Activated T-cell treated with anti-CD3 and anti-CD28 coated beads, Interleukin-2, amount 50 U/mL, for 1 hour (primary cell): ENCODE measurements at places on chromosomes 1 and 21.

DNA sequence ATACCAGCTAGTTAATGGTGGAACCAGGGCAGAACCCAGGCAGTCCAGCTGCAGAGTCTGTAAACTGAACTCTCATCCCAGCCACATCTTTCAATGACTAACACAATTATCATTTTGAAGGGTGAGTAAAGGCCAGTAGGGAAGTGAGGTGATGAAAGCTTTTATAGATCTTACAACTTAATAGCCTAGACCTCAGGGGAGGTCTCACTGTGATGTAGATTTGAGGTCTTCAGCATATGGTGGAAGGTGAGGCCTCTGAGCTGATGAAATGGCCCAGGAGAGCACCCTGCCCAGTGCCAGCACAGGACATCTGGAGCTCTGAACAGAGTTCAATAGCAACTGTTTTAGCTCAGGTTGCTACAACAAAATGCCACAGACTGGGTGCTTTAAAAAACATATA lies 44.8 kb upstream of the POU2F1 start:
- DNase-seq, result no peak

GRCh38 chr1:46394108-46394871 lies at the start of gene FAAH:
Gene FAAH, plus strand, starts transcription at chr1:46394317. Its CDS starts 32 bp downstream, at chr1:46394349.
- peak; percentile 56 for DNase-seq

DNA sequence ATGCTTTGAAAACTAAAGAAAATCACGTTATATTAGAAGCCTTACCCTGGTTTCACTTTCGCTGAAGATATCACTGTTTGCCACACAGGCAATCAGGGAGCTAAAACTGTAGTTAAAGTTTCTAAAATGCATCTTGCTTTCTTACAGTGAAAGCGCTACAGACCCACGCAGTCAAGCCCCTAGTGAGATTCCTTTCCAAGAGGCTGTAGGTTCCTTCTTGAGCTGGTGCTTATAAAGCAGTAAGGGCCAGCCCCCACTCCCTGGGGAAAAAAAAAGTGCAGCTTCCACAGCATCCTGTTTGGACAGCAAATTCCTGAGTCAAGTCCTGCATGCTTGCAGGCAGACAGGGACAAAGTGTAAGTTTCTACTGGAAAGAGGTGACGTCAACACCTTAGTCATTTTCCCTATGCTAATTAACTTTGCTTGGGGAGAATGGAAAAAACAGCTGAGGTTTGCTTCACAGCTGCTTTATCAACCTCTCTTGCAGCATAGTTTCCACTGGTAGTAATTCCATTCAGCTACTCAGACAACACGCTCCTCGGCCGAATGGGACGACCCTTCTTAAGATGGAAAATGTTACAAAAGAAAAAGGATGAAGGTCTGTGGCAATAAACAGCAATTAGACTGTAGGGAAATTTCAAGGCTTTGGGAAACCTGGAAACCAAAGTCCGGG lies 14.7 kb upstream of the KCNE1 start:
- DNase-seq, result peak; percentile 22

GRCh38 chr1:177864538-177865305 lies 105.1 kb downstream of the SEC16B start:
- no peak for DNase-seq

DNA sequence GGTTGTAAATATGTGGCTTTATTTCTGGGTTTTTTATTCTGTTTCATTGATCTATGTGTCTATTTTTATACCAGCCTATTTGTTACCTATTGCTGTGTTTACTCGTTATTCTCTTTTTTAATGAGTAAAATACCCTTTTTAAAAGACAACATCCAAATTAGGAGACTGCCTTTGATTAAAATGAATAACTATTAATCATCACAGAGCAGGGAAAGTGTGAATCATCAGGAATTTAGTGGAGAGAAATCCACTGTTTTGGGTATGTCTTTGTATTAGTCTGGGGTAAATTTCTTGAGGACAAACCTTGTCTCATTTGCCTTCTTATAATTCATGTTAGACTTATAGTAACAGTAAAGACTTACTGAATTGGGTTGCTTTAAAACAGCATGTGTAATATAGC lies 12.1 kb downstream of the DISC1 start:
- no peak for DNase-seq

- DNase-seq, result no peak
Measured at GRCh38 chr1:72375226-72375625, 92.9 kb upstream of the NEGR1 start.

GRCh38 chr1:201468501-201468843 lies 516 bp downstream of the PHLDA3 start:
- DNase-seq, result no peak

- no peak for DNase-seq
Measured at GRCh38 chr21:23471877-23472276, 2135.4 kb downstream of the MRPL39 start.

GRCh38 chr1:19044471-19044870 lies 88.0 kb upstream of the IFFO2 start:
- DNase-seq, result no peak

DNA sequence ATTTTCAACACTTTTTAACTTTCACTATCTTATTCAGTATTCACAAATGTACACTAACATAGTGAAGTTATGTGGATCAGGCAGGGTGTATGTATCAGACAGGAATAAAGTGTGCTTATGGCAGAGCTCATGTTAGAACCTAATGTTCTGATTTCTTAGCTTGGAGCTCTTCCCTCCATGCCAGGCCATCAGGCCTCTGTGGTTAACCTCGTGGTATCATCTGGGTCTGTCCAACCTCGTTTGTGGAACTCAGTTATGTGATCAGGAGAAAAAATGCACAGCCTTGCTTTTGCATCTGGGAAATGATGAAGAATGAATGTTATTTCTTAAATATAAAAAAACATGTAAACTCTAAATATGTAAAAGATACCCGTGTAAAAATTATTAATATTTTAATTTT lies 86.9 kb downstream of the MPZL1 start:
- no peak for DNase-seq

DNA sequence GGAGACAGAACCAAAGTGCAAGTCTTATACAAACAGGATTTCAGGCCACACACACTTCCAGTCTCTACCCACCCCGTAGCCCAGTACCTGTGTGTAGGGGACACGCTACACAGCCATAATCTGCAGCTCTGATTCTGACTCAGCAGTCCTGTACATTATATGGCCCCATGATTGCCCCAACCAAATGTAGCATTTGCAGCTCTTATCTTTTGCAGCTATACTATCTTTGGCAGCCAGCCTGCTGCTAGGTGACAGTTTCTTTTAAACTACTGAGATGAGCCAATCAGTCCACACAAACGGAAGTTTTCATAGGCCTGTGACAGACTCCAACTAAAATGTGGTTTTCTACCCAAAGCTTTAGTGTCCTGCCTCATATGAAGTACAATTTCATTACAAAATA lies 259.6 kb upstream of the ST6GALNAC5 start:
- DNase-seq, result no peak

DNA sequence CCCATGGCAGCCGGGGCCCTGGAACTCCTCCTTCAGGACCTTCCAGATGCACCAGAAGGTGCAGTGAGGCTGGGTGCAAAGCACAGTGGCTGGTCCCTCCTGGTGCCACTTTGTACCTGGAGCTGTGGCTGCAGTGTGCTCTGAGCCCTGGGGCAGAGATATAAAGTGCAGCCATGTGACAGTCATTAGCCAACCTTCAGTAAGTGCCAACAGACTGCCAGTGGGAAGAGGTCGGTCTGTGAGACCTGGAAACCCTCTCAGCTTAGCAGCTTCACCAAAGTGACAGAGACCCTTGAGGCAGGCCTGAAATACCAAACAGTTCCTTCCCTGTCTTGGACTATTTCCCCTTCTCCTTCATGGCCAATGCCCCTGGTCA lies 26.7 kb upstream of the NGF start:
- DNase-seq, result no peak

GRCh38 chr1:95010158-95010557 lies 62.6 kb downstream of the ALG14 start:
- no peak for DNase-seq

GRCh38 chr1:94578856-94579255 lies 37.3 kb upstream of the F3 start:
- DNase-seq, result no peak

DNA sequence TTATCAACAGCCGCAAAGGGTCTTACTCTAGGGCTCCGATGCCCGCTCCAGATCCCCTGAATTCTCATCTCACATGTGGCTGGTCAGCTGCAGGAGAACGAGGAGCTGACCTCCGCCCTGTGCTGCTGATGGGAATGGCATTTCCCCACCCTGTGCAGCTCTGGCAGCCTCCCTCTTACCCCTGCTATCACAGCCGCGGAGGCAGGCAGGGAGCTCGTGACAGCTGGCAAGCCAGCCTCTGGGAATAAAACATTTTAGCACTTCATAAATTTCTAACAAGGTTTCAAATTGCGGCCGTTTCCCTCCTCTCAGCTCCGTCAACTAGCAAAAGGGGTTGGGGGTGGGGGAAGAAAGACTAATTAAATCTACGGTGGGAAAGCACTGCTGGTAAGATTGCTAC lies 81.1 kb downstream of the DSCAM start:
- DNase-seq, result no peak

DNA sequence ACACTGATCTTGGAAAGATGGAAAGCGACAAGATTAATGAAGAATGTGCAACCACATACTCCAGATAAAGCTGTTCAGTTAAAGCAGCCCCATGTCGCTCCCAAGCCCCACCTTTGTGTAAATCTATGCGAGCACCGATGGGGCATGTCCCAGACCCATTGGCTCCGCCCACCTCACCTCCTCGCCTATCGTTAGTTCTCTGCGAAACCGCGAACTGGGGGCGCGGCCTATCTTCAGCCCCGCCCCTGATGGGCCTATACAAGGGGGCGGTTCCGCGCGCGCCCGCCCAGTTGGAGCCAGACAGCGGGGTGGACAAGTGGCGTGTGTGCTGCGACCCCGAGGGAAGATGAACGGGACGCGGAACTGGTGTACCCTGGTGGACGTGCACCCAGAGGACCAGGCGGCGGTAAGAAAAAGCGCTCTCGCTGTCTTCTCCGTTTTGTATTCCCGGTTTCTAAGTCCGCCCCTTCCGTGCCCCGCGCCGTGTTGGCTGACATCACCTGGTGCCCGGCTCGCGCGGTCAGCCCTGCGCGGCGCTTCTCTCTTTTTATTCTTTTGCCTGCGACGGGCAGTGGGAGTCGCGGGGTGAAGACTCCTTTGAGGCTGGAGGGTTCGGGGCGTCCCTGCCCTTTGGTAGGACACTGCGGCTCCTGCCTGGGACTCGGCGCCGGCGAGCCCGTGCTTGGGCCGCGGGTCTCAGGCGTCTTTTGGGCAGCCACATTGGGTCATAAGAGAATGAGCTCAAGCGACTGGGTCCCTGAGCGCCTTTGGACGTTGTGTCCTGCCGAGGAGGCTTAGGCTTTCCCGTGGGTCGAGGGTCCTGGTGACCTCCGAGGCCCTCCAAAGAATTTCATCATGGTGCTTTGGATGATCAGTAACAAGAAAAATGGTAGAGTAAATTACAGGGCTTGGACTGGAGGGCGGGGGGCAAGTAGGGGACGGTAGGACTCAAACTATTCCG lies at the start of gene TUFT1:
Gene TUFT1 (plus strand): TSS at position 289 of the 961 bp plus-strand sequence. CDS start 58 bp downstream, at position 347.
- DNase-seq, result peak; percentile 96

- no peak for DNase-seq
Measured at GRCh38 chr1:168728473-168729404, at the start of gene DPT. Gene DPT, minus strand, starts transcription at chr1:168729206. Its CDS starts 32 bp downstream, at chr1:168729174.

- DNase-seq, result no peak
Measured at GRCh38 chr1:51728611-51729155, 111.8 kb downstream of the OSBPL9 start.

- no peak for DNase-seq
Measured at GRCh38 chr1:54301497-54301896, 101.5 kb downstream of the MRPL37 start.

- no peak for DNase-seq
Measured at GRCh38 chr1:53705446-53706096, 33.4 kb downstream of the GLIS1 start.

DNA sequence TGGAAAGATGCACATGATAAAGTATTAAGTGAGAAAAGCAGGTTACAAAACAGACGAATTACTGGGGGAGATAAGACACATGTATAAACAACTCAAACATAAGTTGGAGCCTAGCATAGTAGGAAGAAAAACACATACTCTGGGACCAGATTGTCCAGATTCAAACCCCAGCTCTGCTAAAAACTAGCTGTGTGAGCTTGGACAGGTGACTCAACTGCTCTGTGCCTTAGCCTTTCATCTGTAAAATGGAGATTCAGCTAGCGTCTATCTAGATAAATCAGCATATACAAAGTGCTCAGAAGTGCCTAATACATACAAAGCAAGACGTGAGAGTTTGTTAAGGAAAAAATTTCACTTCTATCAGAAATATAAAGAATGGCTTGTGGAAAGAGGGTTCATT lies 254.0 kb upstream of the POU3F1 start:
- DNase-seq, result no peak

- DNase-seq, result no peak
Measured at GRCh38 chr1:161681879-161682278, 18.9 kb downstream of the FCGR2B start.

- DNase-seq, result no peak
Measured at GRCh38 chr1:79161077-79161476, 154.5 kb upstream of the ADGRL4 start.

GRCh38 chr21:46374761-46375389 lies 50.9 kb downstream of the PCNT start:
- DNase-seq, result no peak

DNA sequence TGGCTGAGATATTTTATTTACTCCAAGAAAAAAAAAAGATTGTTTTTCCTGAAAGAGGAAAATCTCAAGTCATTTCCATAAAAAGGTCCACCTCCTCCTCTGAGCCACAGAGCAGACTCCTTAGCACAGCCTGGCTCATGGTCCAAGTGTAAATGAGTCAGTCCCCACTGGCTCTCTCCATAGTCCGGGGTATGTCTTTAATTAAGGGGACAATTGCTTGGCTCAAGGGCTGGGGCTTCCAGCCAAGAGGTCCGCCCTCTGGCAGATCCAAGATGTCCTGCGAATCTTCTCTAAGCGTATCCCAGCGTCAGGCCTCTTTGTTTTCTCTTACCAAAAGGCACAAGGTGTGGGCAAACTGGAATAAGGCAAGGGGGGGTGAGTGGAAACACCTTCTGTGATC lies 33.3 kb downstream of the FOXD2 start:
- no peak for DNase-seq

DNA sequence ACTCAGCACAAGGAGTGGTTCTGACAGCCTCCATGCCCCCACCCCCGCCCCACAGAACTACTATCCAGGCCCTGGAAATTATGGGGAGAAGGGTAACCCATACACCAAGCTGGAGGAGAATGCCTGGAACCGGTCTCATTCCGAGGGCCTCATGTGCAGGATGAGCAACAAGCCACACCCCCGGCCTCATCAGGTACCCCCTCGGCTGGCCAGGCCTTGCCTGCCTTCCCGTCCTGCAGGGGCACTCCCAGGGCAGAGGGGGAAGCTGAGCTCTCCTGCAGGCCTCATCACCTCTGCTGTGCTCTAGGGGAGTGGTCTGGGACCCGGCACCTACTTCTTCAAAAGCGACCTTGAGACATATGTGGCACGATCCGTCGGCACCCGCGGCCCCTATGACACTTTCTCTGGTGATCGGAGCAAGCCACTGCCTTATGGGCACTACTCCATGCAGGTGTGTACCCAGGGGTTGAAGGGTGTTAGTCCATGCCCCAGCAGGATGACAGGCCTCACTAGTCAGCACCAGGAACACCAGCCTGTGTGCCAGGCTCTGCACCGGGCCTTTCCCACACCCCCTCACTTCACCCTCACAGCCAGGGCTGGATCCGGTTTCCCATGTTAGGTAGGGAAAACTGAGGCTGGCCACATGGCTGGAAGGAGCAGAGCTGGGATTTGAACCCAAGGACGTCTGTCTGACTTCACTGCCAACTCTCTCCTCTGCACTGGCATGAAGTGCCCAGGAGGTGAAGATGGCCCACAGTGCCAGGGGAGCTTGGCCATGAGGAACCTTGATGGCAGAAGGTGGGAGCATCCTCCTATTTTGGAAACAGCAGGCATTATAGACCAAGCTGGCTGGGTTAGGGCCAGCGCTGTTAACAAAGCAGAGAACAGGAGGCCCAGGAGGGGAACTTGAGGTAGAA lies 10.9 kb upstream of the TTC22 start:
- DNase-seq, result no peak

- DNase-seq, result no peak
Measured at GRCh38 chr1:15656464-15656863, 27.7 kb upstream of the PLEKHM2 start.
